ENCODE measurements at places on chromosomes 12 and 14.

DNA sequence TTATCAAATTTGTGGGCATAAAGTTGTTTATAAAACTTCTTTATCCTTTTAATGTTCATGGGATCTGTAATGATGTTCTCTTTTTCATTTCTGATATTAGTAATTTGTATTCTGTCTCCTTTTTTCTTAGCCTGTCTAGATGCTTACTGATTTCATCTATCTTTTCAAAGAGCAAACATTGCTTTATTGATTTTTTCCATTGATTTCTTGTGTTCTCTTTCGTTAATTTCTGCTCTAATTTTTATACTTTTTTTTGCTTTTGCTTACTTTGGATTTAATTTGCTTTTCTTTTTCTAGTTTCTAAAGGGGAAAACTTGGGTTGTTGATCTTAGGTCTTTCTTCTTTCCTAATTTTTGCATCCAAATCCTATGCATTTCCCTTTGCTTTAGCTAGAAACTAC is 42.5 kb downstream of the CRADD start:
- no peak for DNase-seq

DNA sequence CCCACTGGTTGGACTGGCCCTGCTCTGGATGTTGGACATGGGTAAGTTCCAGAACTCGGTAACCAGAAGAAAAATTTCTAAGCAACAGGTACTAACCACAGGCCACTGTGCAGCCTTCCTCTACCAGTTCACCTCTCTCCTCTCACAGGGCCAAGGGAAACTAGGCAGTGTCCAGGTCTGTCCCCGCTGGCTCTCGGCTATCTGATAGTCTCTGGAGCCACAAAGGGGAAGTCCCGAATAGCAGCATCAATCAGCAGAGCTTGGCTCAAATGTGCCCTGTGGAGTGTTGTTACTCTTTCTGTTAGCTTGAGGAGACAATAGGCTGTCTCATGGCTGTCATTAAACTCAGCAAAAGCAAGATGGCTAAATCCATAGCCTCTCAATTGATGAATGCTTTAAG is 73.2 kb downstream of the TSPAN11 start:
- DNase-seq, result no peak

DNA sequence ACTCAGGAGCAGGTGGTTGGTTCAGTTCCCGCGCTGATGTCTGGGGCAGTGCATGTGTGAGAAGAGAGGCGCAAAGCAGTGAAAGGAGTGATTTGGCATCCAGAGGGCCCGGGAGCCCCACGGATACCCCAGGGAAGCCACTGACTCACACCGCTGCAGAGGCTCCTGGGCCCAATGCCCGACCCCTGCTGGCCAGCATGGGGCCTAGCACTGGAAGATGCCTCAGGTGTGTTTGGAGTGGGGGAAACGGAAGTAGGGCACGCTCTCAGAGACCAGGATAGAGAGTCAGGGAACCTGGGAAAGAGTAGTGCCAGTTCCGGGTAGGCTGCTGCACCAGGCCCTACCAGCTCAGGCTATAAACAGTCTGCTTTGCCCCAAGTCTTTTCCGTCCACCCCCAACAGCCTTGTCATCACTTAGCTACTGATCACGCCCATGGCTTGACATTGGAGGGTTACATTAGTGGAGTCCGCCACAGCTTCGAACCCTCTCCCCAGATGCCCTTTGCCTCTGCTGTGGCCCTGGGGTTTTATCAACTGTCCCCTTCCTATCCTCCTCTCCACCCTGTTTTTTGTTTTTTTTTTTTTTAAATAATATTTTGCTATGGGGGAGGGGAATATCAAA is 9.5 kb upstream of the CSAD start:
- DNase-seq, result peak; percentile 52

DNA sequence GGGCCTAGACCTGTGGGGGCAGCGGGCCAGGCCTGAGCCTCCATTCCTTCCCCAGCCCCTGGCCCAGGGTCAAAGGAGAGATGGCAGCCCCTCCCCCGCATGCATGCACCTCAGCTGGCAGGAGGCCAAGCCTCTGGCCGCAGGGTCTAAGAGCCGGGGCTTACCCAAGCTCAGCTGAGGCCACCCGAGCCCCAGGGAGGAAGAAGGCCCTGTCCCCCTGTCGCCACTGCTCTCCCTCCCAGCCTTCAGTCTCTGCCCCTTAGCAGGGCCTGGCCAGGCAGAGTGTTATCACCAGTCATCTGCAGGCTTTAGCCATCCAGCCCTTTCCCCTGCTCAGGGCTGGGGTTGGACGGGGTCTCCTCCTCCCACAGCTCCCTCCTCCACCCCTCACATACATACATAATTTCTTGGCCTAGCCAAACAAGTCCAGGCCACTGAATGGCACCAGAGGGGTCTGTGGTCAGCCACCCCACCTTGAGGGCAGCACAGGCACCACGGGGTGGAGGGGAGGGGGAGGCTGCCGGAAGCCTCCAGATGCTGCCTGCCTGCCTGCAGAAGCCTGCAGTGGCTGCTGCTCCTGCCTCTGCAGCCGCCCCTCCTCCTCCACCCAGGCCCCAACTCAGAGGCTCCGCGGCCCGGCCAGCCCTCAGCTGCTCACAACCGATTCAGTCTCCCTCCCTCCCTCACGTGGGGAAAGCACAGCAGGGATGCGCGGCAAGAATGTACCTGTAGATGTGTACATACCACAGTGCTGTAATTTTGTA is 22.8 kb downstream of the RAB35 start:
- no peak for DNase-seq

GRCh38 chr12:95742586-95742985 is 48.0 kb downstream of the NTN4 start:
- no peak for DNase-seq

DNA sequence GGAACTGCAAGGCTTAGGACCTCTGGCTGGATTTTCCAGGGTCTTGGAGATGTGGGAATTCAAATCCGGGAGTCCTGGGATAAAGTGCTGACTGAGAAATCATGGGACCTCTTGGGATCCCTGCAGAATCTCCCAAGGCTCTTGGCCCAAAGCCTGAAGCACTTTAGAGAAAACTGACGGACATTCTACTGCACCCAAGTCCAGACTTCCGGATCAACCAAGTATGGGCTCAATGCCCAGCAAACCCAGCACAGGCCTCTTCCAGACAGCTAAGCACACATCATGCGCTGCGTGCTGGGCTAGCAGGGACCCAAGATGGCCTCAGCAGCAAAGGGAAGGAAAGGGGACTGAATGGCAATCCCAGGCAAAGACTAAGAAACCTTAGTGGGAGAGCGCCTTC is 85.0 kb downstream of the ACTN1 start:
- DNase-seq, result no peak

- DNase-seq, result no peak
Measured at GRCh38 chr14:21414137-21414631, 30.4 kb upstream of the SUPT16H start.

- peak; percentile 28 for DNase-seq
Measured at GRCh38 chr14:39988939-39989338, 556.7 kb upstream of the FBXO33 start.

DNA sequence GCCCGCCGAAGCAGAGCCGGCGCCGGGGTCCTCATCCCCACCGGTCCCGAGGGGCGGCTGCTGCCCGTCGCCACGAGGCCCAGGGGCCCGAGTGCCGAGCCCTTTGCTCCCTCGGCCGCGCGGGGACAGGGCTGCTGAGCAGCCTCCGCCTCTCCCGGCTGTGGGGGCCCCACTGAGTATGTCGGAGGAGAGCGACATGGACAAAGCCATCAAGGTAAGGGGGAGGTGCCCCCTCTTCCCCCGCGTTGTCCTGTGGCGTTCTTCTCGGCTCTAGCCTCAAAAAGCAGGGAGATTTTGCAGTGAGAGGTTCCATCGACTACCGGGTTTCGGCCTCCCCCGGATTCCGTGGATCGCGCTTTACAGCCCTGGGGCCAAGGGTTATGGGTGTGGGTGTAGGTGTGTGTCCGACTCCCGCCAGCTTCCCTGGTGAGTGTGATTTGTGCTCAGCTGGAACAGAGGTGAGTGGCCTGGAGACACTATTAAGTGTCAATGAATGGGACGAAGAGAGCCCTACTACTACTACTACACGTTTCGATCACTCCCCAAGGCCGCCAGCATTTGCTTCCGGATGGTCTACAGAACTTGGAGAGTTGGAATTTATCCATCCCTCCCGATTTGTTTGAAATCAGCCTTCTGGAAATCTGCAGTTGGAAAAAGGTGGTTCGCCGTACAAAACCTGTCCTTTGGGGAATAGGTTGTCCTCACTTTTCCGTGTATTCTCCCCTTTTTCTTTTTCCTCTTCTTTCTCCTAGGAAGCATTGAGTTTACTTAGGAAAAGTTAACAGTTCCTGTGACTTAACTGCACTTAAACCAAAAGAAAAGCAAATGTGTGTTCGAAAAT is 748 bp downstream of the MAPKAPK5 start:
- peak; percentile 5 for DNase-seq

- DNase-seq, result peak; percentile 23
Measured at GRCh38 chr12:81692008-81692407, 67.1 kb downstream of the PPFIA2 start.

DNA sequence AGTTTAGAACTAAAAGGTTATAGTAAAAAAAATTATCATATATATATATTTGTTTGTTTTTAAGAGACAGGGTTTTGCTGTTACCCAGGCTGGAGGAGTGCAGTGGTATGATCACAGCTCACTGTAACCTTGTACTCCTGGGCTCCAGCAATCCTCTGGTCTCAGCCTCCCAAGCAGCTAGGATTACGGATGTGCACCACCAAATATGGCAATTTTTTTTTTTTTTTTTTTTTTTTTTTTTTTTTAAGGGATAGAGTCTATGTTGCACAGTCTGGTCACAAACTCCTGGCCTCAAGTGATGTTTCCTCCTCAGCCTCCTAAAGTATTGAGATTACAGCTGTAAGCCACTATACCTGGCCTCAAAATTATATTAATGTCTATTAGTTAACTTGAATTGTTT is 48.7 kb downstream of the PAPLN start:
- DNase-seq, result no peak

- DNase-seq, result peak; percentile 22
Measured at GRCh38 chr14:52891800-52892199, 59.0 kb downstream of the FERMT2 start.

- no peak for DNase-seq
Measured at GRCh38 chr12:111777345-111778045, 10.8 kb downstream of the ALDH2 start.

DNA sequence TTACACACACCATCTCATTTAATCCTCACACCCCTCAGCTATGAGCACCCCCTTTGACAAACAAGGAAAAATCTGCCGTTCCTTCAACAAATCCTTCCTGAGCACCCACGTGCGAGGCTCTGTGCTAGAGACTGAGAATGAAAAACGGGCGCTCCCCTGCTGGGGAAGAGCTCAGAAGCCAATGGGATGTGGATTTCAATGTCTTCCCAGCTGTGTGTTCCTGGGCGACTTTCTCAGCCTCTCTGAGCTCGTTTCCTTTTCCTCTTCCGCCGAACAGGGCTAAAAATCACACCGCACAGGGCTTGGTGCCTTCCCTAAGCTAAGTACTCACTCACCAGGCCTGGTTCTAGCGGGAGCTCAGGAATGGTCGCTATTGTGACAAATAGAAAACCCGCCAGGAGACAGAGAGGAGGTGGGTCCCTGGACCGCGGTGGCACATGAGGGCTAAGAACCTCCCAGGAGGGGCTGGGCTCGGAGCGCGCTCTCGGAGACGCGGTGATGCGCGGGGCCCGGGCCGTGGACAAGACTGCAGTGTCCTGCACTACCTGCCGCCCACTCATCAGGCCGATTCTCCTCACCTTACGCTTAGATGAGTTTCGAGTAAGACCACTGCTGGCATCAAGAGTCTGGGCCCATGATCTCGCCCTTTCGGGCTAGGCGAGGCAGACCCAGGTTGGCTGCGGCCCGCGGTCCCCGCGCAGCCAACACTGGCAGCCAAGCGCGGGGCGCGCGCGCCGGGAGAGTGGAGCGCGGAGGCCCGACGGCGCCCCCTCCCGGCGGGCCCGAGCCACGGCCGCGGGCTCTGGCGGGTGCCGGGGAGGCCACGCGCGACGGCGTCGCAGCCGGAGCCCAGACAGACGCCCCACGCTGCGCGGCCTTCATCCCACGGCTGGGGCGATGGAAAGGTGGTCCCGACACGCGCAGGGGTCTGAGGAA is 17.0 kb downstream of the ZDHHC22 start:
- DNase-seq, result no peak

- DNase-seq, result peak; percentile 56
Measured at GRCh38 chr14:74290415-74290814, 12.3 kb downstream of the ABCD4 start.

DNA sequence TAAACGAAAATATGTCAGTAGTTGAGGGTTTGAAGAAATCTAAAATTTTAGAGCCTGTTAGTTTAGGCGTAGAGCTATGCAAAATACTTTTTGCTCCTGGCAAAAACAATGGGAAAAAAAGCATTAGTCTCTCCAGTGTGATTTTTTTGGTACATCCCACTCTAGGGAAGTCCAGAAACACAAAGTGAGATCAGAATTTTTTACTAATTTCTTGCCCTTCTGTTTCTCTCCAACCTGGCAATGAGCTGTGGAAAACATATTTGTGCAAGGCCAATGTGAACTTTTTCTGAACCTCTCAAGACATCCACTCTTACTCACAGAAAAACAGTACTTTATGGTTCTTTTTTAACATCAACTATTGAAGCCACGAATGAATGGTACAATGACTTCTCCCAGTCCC is 56.9 kb upstream of the DCN start:
- DNase-seq, result no peak

DNA sequence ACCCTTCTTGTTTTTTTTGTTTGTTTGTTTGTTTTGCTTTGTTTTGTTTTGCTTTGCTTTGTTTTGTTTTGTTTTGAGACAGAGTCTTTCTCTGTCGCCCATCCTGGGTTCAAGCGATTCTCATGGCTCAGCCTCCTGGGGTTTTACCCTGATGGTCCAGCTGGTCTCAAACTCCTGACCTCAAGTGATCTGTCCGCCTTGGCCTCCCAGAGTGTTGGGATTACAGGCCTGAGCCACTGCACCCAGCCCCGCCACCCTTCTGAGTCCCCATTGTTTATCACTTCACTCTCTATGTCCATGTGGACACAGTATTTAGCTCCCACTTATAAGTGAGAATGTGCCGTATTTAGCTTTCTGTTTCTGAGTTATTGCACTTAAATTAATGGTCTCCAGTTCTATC is 36.9 kb upstream of the BICD1 start:
- no peak for DNase-seq

- peak; percentile 56 for DNase-seq
Measured at GRCh38 chr12:113048716-113049127, 7.8 kb upstream of the DTX1 start.

DNA sequence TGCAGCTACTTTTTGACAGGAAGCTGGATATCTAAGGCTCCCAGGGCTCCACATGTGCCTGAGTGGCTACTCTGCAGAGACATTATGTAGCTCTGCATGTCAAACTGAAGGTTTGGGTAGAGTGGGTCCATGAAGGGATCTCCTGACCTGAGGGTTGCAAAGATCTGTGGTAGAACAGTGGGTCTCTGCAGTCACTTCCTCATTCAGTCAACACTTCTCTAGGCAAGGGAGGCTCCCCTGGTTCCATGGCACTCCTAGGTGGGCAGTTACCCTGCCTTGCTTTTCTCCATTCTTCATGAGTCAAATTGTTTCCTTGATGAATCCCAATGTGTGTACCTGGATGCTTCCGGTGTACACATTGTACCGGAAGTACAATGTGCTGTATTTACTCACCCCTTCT is 57.4 kb downstream of the CMAS start:
- DNase-seq, result no peak
